ENCODE measurements at places on chromosomes 4 and X.

DNA sequence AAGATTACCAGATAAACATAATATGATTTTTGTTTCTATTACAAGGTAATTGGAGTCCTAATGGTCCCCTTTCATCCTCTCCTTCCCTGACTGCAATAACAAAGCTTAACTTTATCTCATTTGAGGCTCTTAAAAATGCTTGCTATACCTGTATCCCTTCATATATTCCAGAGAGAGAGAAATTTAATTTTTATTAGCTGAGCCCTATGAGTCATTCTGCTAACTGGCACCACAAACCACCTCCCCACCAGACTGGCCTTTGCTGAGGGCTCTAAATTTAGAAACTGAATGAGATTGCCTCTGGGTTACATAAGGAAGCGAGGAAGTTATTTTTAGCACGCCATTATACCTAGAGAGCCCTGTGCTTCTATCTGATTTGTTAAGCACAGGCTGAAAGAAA lies 27.4 kb downstream of the CBLL2 start:
- no peak for DNase-seq

- no peak for DNase-seq
Observed at GRCh38 chr4:174663216-174663615, 140.9 kb upstream of the HPGD start.

DNA sequence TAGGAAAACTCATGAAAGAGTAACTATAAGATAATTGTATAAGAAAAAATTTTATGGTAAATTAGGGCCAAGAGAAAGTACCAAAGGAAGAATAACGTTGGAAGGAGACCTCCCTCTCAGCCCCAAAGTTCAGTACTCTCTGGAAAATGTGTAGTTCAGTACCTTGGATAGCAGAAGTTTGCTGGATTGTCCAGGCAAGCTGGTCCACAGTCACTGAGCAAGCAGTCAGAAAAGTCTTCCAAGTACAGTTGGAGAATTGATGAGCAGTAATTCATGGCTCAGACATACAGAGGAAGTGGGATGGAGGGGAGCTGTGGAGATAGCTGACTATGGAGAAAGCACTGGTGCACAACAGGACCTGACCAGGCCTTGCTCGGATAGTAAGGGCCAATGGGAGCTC lies 598.2 kb upstream of the NDST4 start:
- no peak for DNase-seq

DNA sequence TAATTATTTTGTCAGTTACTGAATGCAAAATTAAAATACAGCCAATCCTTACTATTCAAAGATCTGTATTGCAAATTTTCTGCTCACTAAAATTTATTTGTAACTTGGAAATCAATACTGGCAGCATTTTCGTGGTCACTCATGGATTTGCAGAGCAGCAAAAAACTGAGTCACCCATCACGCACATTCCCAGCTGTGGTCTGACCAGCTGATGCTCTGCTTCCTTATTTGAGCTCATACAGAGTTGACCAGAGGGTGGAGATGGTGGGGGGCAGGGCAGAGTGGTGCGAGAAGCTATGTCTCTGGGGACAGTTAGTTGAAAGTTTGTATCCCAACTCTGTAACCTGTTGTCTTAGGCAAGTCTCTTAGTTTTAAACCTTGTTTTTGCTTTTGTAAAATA lies 214.8 kb downstream of the SPCS3 start:
- no peak for DNase-seq

- no peak for DNase-seq
Observed at GRCh38 chr4:168685136-168685809, 188.4 kb downstream of the PALLD start.

GRCh38 chr4:177315767-177316464 lies 6.2 kb downstream of the NEIL3 start:
- no peak for DNase-seq
